ENCODE measurements at places on chromosomes 7 and 10.
A peak's percentile ranks its signal among the peaks of the same experiment; 100 is the strongest.

GRCh38 chr7:100538348-100538653, 702 bp upstream of the AGFG2 start:
- no peak for DNase-seq

DNA sequence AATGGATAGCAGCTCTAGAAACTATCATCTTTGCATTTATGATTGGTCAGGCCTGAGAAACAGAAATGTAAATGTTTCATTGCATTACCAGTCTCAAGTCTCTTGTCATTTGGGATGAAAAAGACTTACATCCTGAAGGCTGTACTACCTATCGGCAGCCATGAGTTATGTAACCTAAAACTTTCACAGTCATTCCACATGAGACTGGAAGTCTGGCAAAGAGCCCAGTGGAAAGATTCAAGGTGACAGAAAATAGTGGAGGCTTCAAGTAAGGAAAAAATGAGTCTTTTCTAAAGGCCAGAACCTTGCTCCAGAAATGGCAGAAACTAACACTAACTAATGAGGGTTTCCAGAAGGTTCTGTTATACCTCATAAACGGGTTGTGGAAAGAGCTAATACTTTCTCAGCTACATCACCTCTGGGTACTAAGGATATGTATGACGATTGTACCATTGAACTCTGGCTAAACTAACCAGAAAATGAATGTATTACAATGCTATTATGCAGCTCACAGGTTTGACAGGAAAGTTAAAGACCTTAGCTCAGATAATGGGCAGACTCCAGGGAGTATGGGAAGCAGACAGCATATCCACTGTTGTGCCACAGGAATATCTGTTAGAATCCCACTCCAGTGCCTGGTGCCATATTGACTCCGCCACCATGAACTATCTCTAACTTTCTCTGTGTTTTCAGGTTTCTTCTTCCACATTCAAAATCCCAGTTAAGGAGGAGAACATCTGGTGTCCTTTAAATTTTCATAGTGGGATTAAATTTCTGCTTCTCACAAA, 41.7 kb upstream of the DYNC1I1 start:
- no peak for DNase-seq

- no peak for DNase-seq
These were observed 1133.7 kb downstream of the GATA3 start for GRCh38 chr10:9188022-9188810.

DNA sequence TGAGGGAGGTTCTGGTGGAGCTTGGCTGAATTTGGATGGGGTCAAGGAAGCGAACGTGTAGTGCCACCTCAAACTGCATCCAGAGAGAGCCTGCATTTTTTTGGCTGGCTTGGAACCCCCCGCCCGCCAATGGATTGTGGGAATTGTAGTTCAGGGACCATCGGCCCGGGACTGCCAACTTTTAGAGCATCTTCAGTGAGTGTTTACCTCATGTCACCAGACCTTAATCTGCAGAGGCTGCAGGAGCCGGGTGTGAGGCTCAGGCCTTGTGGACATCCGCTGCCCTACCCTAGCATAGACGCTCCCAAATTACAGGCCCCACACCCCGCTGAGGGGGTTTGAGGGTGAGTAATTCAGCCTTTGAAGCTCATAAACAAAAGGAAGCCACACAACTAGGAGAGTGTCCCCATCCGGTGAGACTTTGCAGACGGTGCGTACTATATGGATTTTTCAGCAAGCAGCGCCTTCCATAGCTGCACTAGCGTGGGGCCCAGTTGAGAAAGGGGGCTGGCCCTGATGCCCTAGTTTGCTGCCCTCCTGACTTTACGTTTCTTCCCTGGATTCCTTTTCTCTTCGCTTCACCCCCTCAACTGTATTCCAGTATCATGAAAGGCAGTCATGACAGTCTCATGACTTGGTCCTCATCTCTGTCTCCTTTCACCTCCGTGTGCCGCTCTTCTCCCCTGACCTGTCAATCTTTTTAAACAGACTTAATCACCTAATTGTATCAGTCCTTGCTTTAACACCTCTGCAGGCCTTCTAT, 717 bp downstream of the CNPY4 start:
- peak; percentile 83 for DNase-seq

GRCh38 chr10:133271521-133272300, 5.0 kb downstream of the ADAM8 start:
- no peak for DNase-seq

- no peak for DNase-seq
These were observed 84.9 kb upstream of the TCERG1L start for GRCh38 chr10:131396121-131397050.

DNA sequence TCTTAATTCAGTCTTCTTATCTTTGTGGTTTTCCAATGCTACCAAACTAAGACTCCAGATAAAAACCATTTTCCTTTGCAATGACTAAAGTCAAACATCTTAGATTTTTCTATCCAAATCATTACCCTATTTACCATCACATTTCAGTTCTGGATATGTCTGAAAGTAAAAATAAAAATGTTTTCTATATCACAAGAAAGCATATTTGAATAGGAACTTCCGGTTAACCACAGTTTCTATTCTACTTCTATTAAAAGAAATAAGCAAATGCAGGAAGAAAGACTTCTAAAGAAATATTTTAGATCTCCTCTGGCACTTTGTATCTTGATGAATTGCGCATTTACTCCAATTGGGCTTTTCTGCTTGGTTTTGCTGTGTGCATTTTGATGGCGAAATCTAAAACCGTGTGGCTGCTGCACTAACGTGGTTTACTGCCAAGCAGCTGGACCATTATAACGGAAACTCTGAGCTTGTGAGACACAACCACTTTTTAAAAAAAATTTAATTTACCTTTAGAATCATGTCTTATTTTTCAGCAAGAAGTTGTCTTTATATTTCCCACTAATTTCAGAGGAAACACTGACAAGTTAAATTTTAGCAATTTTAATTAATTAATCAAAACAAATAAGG, 146.1 kb downstream of the VPS50 start:
- DNase-seq, result no peak

GRCh38 chr7:22832401-22832800, 9.8 kb upstream of the TOMM7 start:
- DNase-seq, result no peak

- no peak for DNase-seq
These were observed 18.3 kb upstream of the TNRC18 start for GRCh38 chr7:5441840-5442503.

GRCh38 chr10:133375357-133376115, 2.4 kb upstream of the ECHS1 start:
- no peak for DNase-seq

DNA sequence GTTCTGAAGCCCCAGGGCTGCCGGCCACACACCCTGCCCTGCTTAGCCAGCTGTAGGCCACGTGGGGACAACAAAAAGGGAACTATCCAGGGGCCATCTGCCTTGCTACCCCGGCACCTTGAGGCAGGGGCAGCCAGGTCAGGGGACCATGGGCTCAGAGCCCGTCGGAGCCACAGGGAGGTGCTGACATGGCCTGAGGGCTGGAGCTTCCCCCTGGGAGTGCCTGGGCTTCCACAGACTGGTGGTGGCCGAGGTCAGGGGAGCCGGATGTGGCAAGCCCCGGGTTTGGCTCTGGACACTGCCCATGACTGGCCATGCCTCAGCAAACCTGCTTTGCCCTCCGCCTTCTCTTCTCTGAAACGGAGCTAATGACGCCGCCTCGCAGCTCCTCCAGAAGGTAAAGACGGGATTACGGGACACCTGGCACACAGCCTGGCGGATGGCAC, 178.5 kb downstream of the EBF3 start:
- no peak for DNase-seq
